ENCODE measurements at places on chromosomes 2 and 18.

DNA sequence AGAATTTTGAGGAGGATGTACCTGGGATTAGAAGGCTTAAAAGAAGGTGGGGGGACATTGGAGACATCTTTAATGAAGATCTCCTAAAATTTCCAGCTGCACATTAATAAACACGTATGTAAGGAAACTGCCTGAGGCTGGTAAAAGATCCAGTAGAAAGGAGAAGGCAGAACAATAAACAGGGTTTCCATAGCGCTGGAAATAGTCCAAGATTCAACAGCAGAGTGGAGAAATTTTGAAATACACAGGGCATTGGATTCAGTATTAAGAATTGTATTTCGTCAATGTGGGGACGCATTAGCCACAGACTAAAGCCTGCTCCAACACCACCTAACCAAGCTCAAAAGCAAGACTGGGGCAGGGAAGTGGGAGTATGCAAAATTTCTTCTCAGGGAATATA, 606.9 kb upstream of the NRXN1 start:
- DNase-seq = no peak

DNA sequence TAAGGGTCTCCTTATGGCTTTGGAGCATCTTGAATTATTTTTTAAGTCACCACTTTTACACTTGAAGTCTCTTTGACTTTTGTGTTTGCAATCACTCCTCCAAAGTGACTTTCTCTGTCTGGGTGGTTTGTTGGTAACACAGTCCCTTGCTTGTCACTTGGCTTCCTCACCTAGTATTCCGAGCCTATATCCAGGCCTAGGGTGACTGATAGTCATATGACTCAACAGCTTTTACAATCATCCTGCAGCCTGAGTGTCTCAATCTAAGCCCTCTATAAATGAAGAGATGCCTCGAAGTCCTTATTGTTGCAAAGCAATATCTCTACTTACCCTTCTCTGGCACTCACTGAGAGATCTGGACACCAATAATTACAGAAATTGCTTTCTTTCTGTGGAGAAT, 53.9 kb upstream of the SETBP1 start:
- no peak for DNase-seq

DNA sequence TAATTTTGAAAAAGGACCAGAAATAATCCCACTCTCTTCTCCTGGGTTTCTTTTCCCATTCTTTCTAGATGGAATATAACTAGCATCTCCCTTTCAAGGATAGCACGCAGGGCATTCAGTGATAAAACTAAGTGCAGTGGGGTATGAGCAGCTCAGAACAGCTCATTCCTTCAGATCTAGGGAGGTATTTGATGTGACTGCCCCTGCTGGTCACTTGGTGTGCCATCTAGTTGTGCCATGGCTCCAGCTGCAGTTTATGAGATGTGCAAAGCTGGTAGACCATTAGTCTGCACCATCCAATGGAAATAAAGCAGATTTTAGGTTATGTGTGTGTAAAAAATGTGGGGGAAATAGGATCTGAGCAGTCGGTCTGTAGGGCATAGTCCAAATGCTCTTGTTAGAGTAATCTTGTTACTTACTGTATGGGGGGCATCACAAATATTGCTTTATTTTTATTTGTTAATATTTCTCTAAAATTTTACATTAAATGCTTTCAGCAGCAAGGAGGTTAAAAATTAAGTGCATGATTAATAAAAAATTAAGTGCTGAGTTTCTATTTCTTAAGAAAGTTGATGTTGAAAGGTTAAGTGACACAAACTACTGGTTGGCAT, 38.9 kb downstream of the CTAGE1 start:
- DNase-seq = no peak

DNA sequence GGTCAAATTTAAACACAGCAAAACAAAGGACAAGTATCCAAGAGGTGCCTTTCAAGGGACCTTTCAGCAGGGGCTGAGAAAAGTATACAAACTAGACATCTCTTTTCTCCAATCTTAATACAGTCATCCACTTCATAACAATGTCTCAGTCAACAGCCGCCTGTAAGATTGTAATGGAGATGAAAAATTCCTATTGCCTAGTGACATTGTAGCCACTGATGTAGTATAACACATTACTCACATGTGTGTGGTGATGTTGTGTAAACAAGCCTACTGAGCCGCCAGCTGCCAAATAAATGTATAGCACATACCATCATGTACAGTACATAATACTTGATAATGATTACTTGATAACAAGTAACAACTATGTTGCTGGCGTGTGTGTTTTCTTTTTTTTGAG, 31.0 kb downstream of the VIT start:
- DNase-seq = no peak

DNA sequence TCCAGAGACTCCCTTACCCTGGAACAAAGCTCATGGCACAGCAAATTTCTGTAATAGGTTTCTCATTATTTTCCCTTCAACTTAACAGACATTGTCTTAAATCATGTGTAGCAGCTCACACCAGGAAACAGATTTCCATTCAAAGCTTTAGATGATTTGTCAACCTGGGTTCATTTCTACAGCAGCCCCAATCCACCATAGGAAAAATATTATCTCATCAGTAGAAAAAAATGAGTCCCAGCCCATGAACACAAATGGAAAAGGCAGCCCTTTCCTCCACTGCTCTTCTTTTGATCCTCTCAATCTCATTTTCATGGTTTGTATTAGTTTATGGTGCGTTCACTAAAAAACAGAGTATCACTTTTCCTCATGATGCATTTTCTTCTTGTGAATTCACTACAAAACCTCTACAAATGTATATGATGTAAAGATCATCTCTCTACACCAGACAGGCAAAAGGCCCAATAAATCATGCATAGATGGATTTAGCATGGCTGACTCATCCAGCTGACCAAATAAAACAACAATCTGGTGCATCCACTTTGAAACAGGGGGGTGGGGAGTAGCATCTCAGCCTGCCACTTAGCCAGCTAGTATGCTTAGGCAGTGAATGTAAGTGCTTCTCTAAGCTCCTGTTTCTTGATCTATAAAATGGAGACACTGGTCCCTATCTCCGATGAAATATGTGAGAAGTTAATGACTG, 78.6 kb downstream of the SATB2 start:
- DNase-seq = no peak

- no peak for DNase-seq
These were observed 35.0 kb downstream of the TPRKB start for GRCh38 chr2:73701968-73702665.

- DNase-seq = no peak
These were observed 2.6 kb upstream of the FAM171B start for GRCh38 chr2:186691231-186691630.

- no peak for DNase-seq
These were observed 174.8 kb downstream of the PRPF40A start for GRCh38 chr2:152542337-152542994.

DNA sequence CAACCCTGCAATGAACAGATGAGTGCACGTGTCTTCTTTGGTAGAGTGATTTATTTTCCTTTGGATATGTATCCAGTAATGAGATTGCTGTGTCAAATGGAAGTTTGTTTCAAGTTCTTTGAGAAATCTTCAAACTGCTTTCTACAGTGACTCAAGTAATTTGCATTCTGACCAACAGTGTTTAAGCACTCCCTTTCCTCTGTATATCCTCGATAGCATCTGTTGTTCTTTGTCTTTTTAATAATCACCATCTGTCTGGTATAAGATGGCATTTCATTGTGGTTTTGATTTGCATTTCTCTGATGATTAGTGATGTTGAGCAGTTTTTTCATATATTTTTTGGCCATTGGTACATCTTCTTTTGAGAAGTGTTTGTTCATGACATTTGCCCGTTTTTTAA, 1608.3 kb upstream of the ZEB2 start:
- no peak for DNase-seq

GRCh38 chr2:132766573-132766972, 96.6 kb upstream of the LYPD1 start:
- no peak for DNase-seq

DNA sequence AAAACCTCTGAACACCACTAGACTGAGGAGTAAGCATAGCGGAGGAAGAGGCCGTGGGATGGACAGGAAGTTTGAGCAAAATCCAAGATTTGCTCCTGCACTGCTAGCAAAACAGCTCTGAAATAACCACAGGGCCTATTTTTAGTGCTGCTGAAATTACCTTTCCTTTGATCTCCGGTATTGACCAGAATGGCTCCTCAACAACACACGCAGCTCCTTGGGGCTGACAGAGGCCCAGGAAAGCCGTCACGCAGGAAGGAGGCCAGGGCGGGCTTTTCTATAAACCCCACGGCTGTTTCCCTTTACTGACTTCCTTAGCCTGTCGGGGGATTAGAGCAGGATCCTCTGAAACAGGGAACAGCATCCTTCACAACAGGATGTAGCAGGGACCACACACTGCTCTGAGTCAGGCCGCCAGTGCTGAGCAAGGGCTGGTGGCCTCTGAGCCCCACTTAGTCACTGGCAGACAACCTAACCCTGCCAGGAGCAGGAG, 80.8 kb upstream of the LCLAT1 start:
- no peak for DNase-seq

DNA sequence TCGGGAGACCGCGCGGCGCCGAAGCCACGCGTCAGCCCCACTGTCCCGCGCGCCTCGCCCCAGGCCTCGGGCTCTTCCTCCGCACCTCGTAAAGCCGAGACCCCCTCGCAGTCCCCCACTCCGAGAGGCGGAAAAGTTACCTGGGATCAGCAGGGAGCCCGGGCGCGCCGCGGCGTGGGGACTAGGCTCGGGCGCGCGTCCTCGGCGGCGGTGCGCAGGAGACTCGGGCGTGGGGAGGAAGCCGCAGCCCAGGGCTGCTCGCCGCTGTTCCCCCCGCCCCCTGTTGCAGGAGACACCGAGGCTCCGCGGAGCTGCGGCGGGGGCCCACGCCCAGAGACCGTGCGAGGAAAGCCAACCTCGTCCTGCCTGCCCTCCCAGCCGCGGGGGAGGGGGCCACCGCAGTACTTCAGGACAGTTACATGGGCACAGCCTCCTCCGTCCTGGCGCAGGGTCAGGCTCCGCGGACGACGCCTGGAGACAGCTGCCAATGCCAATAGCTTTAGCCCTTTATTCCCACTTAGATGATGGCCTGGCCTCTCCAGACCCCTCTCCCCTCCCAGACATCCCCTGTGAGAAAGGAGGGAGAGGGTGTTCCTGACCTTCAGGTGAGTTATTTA, at the start of gene EPB41L3:
Gene EPB41L3, minus strand, starts transcription at position 225 of the 617 bp plus-strand sequence. CDS start 54,814 bp downstream, outside the sequence.
- DNase-seq = no peak

DNA sequence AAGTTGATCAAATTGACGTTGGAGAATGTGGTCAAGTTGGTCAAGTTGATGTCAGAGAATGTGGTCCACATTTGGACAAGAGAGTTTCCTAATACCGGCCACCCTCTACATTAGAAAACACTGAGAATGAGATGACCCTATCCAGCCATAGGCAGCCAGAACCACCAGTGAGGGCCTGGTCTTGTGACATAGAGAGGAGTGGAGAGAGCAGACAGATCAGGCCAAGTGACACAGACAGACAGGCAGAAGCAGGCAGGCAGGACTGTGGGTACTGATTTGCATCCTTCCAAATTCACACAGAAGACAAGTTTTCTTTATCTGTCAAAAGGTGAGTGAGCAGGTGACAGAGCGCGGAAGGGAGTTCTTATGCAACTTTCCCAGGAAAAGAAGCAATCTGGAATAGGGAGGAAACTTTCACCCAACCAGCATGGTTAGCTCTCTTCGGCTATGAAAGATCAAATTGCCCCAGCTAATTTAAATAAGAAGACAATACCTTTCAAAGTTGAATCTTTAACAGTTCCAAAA, 109.1 kb upstream of the PID1 start:
- DNase-seq = no peak

DNA sequence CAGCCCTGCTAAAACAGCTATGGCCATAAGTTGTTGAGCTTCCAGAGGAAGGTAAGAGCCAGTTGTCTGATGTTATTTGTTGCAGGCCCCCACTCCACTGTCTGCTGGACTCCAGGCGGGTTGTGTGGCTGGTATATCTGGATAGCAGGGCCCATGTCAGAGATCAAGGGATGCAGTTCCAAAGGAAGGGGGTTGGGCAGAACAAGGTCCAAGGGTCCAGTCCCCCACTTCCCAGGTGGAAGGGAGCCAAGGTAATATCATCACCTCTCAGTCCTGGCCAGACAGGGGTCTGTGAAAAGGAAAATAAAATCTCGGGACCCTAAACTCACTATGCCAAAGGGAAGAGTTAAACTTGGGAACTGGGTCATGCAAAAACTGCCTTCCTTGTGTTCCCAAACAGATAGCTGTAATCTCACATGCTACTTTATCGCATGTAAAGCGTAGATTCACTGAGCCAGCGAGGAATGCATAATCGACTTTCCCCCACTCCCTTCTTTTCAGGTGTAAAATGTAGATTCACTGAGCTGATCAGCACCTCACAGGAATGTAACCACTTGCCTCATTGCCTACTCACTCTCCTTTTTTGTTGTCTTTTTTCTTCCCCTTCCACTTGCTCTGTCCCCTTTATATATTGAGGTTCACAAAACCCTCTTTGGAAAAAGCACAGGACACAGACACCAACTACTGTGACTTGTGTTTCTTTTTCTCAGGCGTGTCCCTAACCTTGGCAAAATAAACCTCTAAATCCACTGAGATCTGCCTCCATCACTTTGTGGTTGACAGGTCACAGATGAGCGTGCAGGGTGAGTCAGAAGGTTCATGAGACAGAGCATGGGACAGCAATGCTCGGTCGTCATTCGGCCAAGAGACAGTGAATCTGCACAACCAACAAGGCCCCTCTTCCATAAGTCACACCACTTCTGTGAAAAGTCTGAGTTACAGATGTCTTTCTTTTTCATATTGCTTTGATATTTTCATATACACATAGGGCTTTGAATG, 255.3 kb upstream of the SIX2 start:
- no peak for DNase-seq

DNA sequence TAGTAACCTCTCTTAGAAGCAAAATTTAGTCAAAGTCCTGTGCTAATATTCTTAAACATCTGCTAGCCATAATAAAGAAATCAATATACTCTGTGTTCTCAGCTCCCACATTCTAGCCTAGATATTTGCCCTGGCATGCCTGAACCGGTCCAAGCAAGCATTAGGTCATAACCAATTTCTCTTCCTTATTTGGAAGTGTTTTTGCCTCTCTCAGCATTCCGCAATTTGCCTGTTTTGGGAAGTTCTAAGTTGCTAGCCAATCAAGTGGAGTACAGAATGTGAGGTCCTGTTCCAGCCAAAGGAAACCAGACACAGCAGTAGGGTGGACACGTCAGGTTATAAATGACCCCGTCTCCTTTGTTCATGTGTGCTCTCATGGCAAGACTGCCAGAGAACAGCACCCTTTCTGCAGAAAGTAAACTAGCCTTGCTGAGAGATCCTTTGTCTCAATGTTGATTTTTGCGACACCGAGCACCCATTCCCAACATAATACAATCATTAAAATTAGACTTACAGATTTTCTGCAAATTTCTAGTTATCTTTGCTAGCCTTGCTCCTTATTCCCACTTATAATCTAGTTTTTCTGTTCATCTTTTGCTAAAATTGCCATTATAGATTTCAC, 13.0 kb upstream of the SULT1C4 start:
- DNase-seq = peak; percentile 6

DNA sequence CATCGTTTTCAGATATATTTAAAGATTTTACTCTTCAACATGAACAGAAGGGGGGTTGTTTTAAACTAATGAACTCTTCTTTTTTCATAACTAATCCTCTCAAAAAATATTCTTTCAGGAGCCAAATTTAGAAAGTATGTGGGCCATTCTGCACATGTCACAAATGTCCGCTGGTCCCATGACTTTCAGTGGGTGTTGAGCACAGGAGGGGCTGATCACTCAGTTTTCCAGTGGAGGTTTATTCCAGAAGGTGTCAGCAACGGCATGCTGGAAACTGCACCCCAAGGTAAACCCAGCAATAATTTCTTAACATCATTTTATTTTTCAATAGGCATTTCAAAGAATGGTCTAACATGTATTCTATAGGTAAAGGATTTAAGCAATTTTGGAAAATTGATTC, 136.0 kb downstream of the EML6 start:
- DNase-seq = no peak

GRCh38 chr18:46341986-46342525, 237.9 kb downstream of the HAUS1 start:
- DNase-seq = no peak

Data from NCI-H2081 treated with DMSO at 0.1 percent for 48 hours (cell line).